ENCODE measurements at places on chromosomes 3 and 15.

GRCh38 chr3:54736459-54736858 is 191.4 kb downstream of the LRTM1 start:
- no peak for DNase-seq

DNA sequence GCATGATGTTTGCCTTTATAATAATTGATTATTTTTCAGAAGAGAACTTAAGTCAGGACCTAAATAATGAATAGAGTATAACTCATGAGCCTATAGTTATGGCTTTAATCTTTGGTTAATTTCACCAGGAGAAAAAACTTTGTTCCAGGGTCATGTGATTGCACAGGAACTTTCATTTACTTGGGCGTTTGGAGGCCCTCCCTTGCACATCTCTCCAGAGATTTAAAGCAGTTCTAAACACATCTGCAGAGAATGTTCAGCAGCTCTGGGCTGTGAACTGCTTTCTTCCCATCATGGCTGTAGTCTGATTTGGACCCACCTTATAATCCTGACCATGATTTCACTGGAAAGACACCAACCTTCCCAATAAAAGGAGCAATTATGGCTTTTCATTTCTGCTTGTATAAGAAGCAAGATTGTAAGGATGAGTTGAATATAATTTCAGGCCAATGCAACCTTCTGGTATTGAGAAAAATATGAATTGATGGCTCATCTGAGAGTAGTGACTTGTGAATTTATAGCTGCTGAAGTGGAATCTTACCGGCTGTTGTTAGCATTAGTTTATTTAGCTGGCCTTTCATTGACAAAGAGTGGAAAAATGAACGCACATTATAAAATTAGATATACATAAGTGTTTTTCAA is 80.9 kb upstream of the PRTG start:
- DNase-seq, result no peak

- DNase-seq, result no peak
Measured at GRCh38 chr3:124669470-124669869, 60.8 kb upstream of the UMPS start.

GRCh38 chr3:110568246-110568645 is 503.4 kb upstream of the NECTIN3 start:
- DNase-seq, result no peak

GRCh38 chr3:52472239-52473000 is 17.0 kb downstream of the NISCH start:
- DNase-seq, result no peak

DNA sequence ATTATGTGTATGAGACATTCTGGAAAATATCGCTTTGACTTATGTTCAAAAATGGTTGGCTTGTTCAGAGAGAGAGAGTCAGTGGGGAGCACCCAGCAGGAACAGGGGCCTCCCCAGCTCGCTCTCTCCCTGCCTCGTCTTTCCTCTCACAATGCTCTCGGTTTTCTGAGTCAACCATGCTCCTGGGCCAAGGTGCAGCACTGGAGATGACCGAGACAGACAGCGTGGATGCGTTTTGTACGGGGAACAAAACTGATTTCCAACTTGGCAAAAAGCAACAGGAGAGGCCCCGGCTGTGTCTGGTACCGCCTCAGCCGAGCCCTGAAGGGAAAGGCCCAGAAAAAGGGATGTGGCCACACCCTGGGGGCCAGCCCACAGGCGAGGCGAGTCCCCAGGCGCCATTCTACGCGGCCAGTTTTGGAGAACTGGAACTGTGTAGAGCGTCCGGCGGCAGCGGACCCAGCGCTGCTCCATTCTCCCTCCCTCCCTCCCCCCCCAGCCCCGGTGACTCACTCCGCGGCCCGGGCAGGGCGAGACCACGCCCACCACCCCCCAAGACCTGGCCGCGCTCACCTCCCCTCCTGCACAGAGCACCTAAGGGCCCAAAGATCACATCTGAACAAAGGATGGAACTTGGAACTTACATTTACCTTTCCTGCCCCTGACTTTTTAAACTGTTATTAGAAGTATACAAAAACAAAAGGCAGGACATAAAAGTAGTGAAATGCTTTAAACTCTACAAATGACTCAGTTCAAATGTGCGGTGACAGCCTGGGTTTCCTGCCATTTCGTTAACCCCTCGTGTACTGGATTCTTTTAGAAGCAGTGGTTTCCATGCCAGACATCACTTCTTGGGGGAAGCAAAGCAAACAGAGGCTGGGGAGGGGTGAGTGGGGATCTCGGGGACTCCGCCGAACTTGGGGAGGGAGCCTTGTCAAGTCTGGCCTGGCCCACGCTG is 12.7 kb downstream of the ATP10A start:
- no peak for DNase-seq

GRCh38 chr3:196180346-196180745 is 30.9 kb downstream of the ZDHHC19 start:
- DNase-seq, result no peak
